ENCODE measurements at places on chromosomes 12 and 14.

DNA sequence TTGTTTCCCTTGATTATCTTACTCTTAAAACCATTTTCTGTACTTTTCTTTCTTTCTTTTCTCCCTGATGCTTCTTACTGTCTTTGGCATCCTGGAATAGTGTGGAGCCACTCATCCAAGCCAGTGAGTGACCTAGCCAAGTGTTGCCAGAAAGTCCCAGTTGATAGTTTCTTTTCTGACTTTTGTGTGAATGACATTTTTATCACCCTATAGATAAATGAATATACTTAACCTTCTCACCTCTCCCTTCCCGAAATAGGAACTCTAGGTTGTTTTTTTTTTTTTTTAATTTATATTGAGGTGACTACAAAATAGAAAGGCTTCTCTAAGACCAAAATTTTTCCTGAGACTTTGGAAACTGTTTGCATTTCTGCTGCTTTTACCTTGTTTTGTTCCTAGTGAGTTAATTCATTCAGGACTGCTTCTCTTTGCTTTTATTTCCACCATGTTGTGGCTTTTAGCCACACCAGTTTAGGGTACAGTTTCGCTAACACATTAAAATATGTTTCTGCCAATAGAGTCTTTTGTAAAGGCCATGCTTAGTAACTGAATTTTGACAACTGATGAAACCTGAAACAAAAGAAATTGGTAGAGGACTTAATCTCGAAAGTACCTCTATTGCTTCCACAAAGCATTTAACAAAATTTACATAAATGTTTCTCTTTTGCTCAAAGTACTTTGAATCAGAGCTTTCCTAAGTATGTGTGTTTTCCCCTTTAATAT, 194.6 kb downstream of the ERC1 start:
- no peak for DNase-seq

GRCh38 chr12:3885277-3886094, 12.3 kb upstream of the PARP11 start:
- DNase-seq: peak; percentile 77

DNA sequence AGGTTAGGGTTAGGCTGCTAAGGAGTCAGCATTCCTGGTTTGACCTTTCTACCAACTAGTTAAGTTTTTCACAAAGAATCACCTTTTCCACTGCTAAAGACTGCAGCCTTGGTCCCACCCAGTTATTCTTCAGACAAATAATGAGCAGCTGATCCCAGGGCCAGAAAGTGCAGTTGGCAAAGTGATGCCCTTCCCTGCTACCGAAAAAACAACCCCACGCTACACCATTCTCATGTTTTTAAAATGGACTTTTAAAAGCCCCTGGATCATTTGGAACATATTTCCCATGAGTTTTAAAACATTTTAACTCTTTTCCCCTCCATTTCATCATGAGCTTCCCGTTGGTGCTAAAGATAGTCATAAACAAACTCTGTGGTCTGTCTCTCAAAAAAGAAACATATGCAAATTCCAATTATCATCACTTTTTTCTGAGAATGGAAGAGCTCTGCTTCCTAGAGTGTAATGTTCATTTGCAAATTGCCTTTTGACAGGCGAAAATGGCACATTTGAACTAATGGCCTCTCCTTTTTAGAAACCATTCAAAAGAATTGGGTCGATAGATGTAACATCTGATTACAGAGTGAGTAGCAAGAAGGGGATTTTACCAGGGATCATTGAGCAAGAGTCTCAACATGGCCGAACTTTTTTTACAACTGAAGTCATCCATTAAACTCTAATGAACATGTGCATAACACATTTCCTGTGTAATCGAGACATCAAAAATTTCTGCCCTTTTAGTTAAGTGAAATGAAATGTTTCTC, 129.3 kb upstream of the RAP1B start:
- no peak for DNase-seq

DNA sequence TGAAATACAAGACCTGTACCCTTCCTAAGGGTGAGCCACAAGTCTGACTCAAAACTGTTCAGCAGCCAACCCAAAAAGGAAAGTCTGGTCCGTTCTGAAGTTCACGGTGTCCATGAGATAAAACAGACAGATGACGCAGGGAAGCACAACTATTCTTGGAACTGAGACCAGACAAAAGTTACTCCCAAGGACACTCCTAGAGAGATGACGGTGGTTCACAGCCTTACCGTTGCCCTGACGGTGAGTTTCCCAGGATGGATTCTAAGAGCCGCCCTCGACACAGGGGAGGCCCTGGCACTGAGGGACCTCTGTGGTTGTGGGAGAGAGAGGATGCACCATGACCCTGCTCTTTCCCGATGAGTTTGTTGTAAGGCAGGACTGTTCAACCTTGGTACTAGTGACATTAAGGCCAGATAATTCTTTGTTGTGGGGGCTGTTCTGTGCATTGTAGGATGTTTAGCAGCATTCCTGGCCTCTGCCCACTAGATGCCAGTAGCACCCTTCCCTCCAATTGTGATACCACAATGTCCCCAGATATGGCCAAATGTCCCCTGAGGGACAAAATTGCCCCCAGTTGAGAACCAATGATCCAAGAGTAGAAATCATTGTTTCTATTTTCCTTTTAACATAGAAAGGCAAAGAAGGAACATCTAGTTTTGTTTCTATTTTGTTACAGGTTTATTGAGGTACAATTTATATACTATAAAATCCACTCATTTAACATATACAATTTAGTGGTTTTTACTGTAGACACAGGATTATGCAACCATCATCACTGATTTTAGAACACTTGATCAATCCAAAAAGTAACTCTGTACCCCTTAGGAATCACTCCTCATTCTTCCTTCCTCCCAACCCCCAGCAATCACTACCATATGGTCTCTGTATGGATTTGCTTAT, 23.0 kb downstream of the OR10P1 start:
- peak; percentile 43 for DNase-seq

All from fibroblast of lung (primary cell).